ENCODE measurements at places on chromosomes 6 and 20.

DNA sequence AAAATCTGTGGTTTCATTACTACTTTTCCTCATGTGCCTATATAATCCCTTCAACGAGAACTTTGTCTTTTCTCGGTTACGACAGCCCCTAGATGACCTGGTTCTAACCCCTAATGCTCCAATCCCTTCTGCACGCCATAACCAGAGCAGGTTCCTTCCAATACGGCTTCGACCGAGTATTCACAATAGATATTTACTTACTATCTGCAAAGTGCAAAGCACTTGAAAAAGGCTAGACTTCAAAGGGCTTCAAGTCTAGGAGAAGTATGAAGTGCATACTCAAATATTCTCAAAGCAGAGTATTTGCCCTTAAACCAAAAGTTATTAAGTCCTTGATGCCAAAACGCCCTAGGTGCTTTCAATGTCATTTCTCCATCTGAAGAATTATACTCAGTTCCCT, 63.4 kb upstream of the NHSL1 start:
- no peak for DNase-seq

DNA sequence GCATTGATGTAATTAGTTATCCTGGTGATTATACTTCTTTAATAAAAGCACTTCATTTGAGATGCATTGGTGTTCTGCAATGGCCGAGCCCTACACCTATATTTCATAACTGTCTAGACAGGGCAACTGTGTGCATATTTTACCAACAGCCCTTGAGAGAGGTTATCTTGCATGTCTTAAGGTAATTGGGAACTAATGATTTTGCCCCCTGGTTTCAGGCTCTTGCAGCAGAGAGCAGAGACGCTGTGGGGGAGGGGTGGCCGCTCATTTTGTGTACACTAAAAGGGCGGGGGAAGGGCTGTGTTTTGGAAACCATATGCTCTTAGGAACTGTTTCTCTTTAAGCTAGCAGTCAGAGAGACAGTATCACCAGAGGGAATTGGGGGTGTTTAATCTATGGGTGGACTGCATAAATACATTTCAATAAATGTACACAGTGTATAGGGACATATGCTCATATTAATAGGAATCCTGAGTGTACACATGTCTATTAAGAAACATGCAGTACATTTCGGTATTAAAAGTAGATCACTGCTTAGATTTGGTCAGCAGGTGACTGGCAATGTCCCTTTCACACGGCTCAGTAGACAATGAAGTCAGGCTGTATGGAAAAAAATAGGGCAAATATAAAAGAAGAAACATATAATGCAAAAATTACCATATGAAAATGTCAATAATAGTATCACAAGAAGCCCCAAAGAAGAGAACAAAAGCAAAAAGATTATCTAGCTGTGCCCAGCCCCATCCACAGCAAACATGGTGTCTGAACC, 402.9 kb upstream of the CITED2 start:
- no peak for DNase-seq

DNA sequence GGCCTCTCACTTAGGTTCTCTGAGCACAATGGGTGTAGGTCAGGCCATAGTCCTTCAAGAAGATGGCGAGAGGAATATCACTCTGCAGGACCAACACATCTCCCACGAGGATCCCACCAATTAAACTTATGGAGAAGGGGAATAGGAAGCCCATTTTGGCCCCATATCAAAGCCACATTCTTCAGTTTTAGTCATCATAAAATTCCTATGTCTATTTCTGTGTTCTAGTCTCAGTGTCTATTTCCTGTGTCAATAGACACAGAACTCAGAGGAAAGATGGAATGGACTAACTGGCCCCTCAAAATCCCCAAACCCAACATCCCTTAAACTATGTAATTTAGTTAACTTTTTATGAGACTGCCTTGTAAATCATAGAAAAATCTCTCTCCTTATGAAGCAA, 216.8 kb downstream of the HACE1 start:
- peak; percentile 7 for DNase-seq

DNA sequence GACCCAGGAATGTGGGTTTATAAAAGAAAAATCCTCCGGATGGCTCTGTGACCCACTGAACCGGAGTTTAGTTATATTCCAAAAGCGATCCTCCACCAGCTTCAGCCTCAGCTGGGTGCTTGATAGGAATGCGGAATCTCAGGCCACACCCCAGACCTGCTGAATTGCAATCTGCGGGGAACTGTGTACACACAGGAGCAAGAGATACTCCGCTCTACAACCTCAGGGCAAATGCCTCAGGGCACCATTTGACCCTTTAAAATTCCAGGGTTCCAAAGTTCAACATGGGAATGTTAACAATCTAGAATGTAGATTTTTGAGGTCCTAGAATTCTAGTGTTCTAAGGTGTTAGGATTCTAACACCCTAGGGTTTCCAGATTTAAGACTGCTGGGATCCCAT, 10.8 kb downstream of the BPIFA2 start:
- DNase-seq, result no peak

GRCh38 chr20:4090756-4091489, 75.6 kb upstream of the RNF24 start:
- peak; percentile 65 for DNase-seq

GRCh38 chr6:3301506-3301905, 42.8 kb downstream of the PSMG4 start:
- no peak for DNase-seq

GRCh38 chr6:72374857-72375256, 247.0 kb upstream of the KCNQ5 start:
- DNase-seq, result peak; percentile 6

GRCh38 chr6:135053406-135053805, 1.2 kb downstream of the HBS1L start:
- DNase-seq, result no peak

- no peak for DNase-seq
Observed at GRCh38 chr20:57465486-57465885, 59.5 kb downstream of the CTCFL start.

DNA sequence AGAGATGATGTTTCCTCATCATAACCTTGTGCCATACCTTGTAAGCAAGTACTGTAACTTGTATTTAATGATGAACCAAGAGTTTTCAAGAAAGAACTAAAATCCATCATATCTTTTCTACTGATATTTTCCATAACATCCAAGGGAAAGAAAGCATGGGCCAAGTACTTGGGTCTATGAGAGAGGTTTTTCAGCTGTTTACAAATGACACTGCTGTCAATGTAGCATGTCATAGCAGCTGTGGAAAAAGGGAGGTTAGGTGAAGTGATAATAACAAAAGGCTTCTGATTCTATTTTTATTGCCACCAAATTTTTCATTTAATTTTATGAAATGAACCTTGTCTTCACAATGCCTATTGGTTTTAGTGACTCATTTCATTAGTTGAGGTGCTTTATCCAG, 482.3 kb downstream of the LMBRD1 start:
- no peak for DNase-seq

DNA sequence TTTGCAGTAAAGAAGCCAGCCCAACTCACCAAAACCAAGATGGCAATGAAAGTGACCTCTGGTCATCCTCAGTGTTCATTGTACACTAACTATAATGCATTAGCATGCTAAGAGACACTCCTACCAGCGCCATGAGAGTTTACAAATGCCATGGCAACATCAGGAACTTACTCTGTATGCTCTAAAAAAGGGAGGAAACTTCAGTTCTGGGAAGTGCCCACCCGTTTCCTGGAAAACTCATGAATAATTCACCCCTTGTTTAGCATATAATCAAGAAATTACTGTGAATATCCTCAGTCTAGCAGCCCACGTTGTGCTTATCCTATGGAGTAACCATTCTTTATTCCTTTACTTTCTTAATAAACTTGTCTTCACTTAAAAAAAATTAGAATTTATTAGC, 19.4 kb upstream of the TRERF1 start:
- DNase-seq, result no peak

DNA sequence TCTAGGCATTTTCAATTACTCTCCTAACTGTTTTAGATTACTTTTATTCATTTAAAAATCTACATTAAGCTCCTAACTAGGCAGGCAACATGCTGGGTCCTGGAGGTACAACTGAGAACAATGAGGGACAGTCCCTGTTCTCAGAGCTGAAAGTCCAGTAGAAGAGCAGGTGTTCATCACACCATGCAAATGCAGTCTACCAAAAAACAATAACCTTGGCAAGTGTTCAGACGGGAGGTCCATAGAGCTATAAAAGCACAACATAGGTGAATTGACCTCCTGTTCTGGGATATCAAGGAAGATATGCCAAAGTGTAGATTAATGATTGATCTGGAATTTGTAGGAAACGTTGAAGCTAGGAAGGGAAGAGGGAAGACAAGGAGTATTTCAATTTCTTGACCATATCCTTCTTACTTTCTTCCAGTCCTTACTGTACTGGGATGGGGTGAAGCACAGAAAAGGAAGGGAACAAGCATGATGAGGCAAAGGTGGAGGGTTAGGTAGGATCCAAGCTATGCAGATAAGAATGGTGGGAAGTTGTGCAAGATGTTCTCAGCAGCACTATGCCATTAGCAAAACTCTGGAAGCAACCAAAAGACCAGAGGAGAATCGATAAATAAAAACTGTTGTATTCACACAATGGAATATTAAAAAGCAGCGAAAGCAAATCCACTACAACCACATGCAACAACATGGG, 485.7 kb upstream of the JARID2 start:
- no peak for DNase-seq

GRCh38 chr20:57412347-57413029, 21.3 kb downstream of the RBM38 start:
- DNase-seq, result no peak

DNA sequence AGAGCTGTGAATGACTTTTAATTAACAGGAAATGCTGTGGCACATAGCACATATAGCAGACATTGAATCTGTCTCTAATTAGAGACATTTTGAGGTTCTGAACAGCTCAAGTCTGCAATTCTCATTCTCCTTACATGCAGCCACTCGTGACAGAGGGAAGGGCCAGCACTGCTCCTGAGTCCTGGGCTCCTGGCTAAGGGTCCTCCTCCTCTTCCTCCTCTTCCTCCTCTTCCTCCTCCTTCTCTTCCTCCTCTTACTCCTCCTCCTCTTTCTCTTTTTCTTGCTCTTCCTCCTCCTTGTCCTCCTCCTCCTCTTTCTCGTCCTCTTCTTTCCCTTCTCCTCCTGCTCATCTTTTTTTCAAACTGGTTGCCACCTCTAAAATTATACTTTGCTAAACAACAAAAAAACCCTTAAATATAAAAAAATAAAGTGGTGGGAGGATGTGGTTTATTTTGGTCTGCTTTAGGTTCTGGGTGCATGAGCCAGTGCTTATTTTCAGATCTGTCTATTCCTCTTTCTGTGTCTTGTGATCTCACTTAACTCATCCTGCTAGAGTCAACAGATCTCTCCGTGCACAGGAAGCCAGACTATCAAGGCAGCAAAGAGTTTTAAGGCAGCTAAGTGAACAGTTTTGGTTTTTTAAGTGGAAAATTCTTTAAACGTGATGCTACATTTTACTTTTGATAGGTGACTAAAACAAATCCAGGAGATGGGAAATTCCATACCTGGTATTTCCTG, 159.3 kb downstream of the CD83 start:
- no peak for DNase-seq

DNA sequence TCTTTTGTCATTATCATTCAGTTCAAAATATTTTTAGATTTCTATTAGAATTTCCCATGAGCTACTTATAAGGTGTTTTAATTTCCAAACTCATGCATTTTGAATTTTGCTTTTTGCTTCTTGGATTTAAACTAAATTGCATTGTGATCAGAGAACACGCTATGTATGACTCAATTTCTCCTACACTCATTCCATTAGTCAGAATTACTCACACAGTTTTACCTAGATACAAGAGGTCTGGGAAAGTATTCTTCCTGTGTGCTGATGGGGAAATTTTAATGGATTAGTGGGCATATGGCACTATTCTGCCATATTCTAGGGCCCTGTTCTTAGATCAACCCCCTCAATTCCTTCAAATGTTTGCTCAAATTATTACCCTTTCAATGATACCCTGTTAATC, 49.9 kb upstream of the BMP5 start:
- DNase-seq, result peak; percentile 86
